Choroid plexus epithelial cell (primary cell): ENCODE measurements at places on chromosomes 16 and 17.

DNA sequence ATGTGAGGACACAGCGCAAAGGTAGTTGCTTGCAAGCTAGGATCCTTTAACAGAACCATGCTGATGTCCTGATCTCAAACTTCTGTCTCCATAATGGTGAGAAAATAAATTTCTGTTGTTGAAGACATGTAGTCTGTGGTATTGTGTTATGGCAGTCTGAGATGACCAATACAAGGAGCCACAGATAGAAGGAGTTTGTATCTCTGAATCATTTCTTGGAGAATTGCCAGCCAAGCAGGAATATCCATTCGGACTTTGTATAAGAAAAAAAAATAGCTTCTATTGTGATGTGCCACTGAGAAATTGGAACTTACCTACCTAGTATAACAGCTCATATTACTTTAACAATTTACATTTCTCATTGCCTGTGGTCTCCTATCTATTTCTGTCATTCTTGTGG lies 447.6 kb upstream of the CA10 start:
- DNase-seq = peak; percentile 1

DNA sequence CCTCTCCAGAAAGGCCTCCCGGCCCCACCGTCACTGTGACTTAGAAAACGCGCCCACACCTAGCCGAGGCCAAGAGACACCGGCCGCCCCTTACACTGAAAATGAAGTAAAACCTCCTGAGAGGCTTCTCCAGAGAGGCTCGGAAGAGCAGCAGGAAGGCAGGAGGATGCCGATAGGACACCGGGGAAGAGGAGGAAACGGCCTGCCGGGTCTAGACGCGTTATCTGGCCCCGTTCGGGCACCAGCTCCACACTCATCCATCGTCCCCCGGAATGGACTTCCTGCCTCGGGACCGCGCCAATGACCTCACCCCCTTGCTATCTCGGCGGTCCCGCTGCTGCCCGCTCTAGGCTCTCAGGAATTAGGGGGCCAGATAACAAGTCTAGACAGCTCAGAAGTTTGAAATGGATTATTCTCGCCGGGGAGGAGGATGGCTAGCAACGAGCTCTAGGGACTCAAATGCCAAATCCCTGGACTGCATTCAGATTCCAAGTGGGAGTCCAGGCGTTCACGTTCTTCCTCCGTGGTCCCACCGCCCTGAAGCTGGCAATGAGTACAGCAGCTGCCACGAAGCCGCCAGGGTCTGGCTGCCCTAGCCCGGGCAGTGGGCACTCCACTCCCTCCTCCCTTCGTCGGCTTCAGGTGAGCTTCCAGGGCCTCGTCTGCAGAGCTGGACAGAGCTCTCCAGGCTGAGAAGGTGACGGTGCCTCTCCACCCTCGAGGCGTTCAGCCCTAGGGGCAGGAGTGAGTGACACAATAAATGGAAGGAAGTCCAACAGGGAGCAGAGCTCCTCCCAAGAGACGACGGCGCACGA lies 350.9 kb downstream of the FOXL1 start:
- peak; percentile 77 for DNase-seq

GRCh38 chr16:47983999-47984580 lies 171.7 kb downstream of the ABCC12 start:
- no peak for DNase-seq

DNA sequence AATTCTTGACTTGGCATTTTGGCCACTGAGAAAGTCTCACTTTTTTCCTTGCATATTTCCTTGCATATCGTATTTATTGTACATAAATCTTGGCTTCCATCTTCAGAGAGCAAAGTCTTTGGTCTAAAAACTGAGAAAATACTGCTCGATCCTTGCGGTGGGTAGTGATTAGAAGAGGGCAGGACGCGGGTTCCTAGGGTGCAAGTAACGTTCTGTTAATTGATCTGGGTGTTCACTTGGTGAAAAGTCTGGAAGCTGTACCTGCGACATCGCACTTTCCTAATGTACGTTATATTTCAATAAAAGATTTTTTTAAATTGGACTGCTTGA lies 758 bp upstream of the UBALD2 start:
- DNase-seq = no peak

DNA sequence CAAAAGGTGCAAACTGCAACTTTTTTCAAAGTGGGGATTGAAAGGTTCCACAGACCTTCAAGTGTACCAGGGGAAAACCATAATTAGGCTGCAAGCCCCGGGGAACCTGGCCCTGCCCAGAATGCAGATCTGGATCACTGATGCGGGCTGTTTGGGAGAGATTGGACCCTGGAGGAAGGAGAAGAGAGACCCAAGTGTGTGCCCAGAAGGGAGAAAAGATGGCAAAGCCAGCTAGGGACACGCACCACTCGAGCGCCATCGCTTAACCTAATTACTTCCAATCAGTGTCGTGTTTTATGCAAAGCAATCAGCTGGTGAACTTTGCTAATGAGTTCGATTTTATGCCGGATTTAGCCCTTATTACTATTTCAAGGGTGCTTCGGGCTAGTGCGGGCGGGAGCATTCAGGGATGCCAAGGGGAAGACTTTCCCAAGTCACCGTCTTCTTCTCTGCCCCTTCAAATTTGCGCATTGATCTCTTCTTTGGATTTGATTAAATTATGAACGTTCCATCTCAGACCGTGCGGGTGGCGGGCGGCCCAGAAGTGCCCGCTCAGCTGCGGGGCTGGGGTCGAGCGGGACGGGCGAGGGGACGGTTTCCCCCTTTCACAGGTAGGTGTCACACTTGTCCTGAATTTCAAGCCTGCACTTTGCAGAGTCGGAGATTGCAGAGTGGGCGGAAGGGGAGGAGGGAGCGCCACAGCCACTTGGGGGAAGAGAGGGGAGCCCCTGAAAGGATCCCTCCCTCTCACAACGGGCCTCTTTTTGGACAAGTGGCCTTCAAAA lies 4.0 kb downstream of the IRX5 start:
- no peak for DNase-seq

DNA sequence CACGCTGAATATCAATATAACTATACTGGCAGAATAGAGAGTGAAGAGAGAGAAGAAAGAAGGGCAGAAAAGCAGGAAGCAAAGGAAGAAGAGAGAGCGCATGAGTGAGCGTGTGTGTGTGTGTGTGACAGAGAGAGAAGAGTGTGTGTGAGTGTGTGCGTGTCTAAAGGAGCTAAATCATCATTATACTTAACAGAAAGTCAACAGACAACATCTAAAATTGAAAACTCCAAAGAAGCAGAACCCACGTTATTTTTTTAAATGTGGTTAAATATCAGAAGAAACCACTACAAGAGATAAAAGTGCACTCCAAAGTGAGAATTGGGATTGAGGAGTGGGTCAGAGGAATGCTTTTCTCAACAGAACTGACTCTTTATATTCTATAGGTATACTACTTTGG lies 77.2 kb downstream of the BRIP1 start:
- no peak for DNase-seq

- peak; percentile 8 for DNase-seq
Observed at GRCh38 chr16:11481987-11482386, 104.7 kb downstream of the LITAF start.

DNA sequence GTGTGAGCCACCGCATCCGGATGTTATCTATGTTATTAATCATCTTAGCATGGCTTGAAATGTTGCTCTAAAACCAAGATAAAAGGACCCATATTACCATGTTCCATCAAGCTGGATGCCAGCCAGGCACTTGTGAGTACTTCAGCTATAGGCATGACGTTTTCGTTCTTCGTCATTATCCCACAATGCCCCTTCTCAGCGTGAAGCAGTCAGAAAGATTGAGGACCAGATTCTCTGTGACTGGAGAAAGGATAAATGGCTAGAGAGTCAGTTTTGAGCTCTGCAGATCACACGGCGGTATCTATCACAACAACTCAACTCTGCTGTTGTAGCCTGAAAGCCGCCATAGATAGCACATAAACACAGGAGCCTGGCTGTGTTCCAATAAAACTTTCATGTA lies 29.8 kb upstream of the LCMT1 start:
- DNase-seq = no peak

DNA sequence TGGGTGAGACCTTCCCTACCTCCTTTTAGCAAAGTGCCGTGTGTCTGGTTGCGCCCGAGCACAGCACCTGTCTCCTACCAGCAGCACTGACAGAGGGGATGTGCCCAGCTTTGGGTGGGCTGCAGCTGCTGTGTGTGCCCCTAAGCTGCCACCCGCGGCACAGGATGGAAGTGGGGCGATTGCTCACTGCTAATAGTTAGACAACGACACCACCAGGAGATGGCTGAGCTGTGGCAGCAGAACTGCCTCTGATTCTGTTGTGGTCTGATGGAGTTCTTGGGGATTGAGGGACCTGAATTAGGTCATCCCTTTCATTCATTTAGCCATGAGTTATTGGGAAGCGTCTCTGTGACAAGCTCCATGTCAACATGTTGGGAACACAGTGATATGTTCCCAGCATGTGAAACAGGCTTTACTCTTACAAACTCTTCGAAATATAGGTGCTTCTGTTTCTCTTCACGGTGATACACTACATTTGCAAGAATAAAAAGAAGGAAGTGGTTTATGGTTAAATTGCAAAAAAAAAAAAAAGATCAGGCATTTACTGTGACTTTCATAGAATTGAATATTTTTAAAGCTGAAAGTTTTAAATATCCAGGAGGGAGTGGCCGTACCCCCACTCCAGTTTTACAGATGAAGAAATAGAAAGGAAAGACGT lies 184.4 kb downstream of the MAF start:
- no peak for DNase-seq

DNA sequence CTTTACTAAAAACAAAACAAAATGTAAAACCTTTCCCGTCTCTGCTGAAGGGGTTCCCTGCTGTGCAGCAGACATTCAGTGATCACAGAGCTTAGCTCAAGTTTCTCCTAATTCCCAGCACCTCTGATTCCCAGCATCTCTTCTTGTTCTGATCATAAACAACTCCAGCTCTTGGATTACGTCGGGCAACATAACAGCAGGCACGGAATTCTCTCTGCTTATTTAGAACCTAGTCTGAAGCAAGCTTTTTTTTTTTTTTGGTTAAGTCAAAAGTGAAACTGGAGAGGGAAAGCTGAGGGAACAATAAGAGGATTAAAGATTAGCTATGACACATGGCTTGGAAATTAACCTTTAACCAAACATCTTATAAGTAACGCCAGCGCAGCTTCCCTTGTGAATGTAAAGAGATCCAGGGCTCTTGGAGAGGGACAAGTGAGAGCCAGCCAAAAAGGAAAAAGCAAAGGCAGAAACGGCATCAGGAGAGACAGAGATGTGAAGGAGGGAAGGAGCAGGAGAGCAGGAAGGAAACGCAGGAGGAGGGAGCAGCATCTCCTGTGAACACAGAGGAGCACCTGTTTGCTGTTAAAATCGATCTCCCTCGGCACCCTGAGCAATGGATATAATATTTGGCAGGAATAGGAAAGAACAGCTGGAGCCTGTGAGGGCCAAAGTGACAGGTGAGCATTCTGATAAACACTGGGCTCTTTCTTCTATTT lies at the start of gene BCO1:
Gene BCO1 (plus strand): TSS at position 394 of the 716 bp plus-strand sequence. CDS start 220 bp downstream, at position 614.
- DNase-seq = peak; percentile 71

GRCh38 chr16:57952909-57953308 lies 18.0 kb downstream of the CNGB1 start:
- no peak for DNase-seq

DNA sequence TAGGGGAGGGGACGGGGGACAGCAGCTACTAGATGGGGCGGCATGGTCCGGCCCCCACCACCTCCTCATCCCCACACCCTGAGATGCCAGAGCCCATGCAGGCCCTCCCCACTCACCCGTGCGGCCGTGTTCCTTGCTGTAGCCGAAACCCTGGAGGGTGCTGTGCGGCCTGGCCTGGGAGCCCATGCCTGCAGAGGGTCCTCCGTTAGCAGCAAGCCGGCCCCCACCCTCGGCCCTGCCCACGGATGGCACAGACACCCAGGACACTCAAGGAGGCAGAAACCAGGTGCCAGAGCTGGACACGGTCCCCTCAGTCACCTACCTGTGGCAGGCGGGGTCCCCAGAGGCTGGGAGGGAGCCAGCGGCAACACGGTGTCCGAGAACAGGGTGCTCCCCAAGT lies 5.5 kb downstream of the TEPSIN start:
- no peak for DNase-seq
